ENCODE measurements at places on chromosomes 12 and 14.

- no peak for DNase-seq
Measured at GRCh38 chr12:62290846-62291245, 30.6 kb downstream of the USP15 start.

- DNase-seq, result no peak
Measured at GRCh38 chr14:98192946-98193345, 1079.1 kb downstream of the BCL11B start.

GRCh38 chr12:106114447-106115068 lies 24.2 kb downstream of the NUAK1 start:
- no peak for DNase-seq

DNA sequence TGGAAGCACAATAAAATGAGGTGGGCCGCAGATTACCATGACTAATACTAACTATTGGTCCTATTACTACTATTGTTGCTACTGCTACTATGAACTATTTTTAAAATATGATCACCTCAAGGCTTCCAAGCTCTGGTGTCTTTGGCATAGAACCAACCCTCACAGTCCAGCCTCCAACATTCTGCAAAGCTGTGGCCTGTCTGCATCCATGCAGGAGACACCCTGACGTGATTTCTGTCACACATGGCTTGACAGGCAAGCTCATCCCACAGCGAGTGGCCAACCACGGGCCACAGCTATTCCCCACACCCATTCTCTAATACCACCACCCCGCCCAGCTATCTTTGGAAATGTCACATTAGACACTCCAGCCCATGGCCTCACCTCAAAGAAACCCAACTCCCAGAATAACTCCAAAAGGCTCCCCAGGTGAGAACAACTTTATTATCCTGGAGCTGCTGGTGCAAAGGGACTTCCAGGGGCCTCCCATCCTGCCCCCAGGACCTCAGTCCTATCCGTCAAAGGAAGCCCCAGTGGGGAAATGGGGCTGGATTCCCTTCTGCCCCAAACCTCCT lies 14.4 kb downstream of the ISCU start:
- DNase-seq, result no peak

- DNase-seq, result no peak
Measured at GRCh38 chr12:89448951-89449371, 75.6 kb downstream of the GALNT4 start.

GRCh38 chr14:102187044-102187443 lies 47.3 kb downstream of the WDR20 start:
- DNase-seq, result no peak

- DNase-seq, result no peak
Measured at GRCh38 chr14:54000341-54000811, 43.8 kb upstream of the BMP4 start.

GRCh38 chr14:76541594-76542219 lies 165.8 kb downstream of the ESRRB start:
- no peak for DNase-seq

DNA sequence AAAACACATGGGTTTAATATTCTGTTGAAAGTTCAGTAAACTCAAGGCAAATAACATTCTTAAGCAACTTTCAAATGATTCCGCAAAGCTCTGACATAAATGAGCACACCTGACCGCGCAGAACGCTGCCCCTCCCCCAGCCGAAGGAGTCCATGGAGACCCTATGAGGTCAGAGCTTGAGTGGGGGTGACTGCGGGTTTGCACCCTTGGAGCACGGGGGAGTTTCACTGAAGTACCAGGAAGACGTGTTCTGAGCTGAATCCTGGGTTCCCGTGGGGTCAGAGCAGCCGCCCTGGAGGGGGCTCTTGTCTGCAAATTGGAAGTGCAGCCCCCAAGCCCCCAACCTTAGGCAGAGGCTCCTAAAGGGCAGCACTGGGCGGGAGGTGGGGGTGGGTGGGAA lies 324.1 kb upstream of the SFSWAP start:
- DNase-seq, result no peak

DNA sequence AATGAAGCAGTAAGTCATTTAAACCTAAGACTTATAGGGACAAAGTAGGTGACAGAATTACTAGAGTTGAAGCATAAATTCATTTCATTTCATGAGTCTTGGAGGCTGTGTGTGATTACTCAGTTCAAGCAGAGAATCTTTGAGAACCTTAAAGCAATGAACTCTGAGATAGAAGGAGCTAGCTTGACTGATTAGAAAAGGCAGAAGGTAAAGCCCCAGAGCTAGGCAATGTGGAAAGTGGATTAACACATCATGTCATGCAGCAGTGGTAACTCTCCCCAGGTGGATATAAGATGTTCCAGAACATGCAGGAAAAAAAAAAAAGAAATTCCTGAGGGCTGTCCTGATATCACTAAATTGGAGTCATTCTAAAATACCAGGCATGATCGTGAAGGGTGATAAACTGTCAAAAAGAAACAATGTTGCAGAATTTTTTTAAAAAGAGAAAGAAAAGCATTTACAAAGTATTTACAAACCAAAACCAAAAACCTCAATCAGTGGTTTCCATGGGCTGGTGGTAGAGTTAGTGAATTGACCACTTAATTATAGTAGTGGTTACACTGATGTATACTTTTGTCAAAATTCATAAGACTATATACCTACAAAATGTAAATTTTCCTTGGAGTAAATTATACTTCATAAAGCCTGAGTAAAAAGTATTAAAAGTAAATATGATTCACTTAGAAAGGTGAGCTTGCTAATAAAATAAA lies 12.7 kb upstream of the SLC16A7 start:
- DNase-seq, result no peak

- no peak for DNase-seq
Measured at GRCh38 chr12:13004361-13004760, 4.3 kb upstream of the HEBP1 start.

All from D721Med (cell line).